AG04450 (cell line): ENCODE measurements at places on chromosomes 1 and 21. TPM values are rescaled to one million over a fixed set of nuclear protein-coding genes. Genes with fewer than 3 reads are reported as not detected.

DNA sequence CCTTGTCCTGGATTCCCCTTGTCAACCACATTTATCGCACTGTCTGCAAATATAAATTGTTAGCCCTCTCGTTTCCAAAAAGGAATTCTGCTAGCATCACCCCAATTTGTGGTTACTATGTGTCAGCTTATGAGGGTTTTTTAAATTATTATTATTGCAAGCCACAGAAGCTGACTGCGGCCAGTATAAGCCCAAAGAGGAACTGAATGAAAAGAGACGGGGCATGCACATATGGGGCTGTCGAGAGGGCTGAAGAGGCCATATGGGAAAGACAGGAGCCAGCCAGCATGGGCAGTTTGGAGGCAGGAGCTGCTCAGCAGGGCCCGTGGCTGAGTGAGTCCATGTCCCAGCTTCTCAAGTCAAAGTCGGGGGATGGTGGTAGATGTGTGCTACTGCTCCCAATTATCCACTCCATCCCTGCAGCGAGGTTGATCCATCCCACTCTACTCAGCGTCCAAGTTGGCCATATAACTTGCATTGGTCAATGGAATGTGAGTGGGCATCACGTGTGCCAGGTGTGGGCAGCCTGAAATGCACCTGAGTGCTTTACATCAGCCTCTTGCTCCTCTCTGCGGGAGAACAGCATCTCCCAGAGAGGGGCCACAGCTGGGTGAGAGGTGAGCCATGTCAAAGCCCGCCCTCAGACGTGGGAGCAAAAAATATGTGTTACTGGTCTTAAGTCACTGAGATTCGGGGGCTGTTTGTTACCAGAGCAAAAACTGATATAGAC is 37.6 kb upstream of the LDLRAP1 start:
- DNase-seq = no peak

- no peak for DNase-seq
Measured at GRCh38 chr1:46822248-46822826, 23.5 kb downstream of the CYP4B1 start.

GRCh38 chr1:78790174-78790573 is 140.5 kb downstream of the IFI44 start:
- no peak for DNase-seq

- no peak for DNase-seq
Measured at GRCh38 chr1:151519667-151520066, 8.5 kb downstream of the CGN start.

DNA sequence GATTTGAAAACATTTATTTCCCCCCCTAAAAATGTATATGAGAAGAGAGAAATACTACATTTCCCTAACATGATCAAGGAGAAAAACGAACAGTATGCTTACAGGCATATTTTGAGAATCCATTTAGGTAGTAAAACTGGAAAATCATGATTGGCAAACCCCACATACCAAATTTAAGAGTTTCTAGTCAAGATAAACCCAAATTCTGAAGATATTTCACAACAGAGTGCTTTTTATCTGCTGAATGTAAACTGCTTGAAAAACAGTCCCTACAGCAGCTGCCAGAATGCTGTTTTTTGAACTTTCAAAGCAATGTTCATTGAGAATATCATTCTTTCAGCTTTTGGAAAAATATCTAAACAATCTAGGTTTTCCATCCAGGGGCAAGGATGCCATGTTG is 31.0 kb downstream of the ASH1L start:
- no peak for DNase-seq

The OR2L2 gene
- not detected in 2 replicates for polyA plus RNA-seq

DNA sequence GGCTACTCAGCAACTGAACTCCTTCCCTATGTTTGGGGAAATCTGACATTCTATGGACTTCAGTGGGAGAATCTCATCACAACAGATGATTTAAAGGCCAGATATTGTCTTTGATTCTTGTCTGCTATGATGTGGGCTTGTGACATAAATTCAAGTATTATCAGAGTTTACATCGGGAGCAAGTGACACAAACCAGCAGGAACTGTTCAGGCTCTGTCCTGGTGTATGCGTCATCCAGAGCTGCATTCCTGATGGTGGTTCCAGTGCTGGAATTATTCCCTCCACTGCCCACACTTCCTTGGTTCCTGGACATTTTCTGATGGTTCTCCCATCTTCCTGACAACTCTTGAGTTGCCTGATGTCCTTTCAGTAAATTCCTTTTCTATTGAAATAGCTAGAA is 10.8 kb upstream of the LSM10 start:
- no peak for DNase-seq

- DNase-seq = no peak
Measured at GRCh38 chr1:206668351-206668750, 16.4 kb upstream of the MAPKAPK2 start.

The PCP4L1 gene
- not detected in 2 replicates for polyA plus RNA-seq

DNA sequence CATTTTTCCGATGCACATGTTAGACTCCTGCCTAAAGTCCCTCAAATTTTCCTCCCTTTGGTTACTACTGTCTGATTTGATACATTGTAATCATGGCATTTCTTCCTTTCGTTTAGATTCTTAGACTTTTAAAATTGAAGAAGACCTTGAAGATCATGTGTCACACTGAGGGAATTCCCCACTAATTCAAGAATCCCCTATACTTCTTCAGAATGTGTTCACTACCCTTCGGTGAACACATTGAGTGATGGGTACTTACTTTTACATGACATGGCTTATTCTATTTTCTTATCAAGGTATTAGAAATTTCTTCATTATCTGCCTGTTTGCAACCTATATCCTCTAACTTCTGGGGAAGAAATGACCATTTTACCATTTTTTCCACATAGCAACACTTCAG is 85.9 kb downstream of the LHX8 start:
- no peak for DNase-seq

GRCh38 chr1:59025898-59026426 is 242.1 kb upstream of the JUN start:
- no peak for DNase-seq

- DNase-seq = no peak
Measured at GRCh38 chr1:219549215-219549614, 63.7 kb downstream of the ZC3H11B start.

- no peak for DNase-seq
Measured at GRCh38 chr1:46547481-46548383, 3.7 kb downstream of the KNCN start.

The TSPAN2 gene
- 2.3 and 4.0 TPM in 2 replicates for polyA plus RNA-seq

DNA sequence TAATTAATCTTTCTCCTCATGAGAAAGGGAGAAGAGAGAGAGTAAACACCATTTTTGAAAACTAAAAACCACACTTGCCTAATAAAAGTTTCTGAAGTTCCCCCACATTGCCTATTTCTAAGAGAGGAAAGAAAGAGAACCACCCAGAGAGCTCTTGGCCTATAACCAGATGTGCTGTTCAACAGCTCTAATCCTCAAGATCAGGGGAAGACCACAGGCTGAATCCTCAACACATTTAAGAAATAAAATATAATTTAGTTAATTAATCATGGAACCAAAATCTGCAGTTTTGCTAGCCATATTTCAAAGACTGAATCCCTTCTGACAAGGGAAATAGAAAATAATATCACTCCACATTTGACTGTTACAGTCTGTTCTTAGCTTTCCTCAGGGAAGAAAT is 11.9 kb downstream of the PRRX1 start:
- no peak for DNase-seq

GRCh38 chr21:45944601-45945000 is 37.0 kb upstream of the COL6A1 start:
- no peak for DNase-seq

- DNase-seq = no peak
Measured at GRCh38 chr1:44640200-44640853, 34.0 kb downstream of the TMEM53 start.

The CACHD1 gene
- polyA plus RNA-seq = 3.5 and 4.4 TPM in 2 replicates

The LINGO4 gene
- polyA plus RNA-seq = not detected in 2 replicates

- no peak for DNase-seq
Measured at GRCh38 chr1:221069178-221069903, 190.1 kb downstream of the HLX start.

DNA sequence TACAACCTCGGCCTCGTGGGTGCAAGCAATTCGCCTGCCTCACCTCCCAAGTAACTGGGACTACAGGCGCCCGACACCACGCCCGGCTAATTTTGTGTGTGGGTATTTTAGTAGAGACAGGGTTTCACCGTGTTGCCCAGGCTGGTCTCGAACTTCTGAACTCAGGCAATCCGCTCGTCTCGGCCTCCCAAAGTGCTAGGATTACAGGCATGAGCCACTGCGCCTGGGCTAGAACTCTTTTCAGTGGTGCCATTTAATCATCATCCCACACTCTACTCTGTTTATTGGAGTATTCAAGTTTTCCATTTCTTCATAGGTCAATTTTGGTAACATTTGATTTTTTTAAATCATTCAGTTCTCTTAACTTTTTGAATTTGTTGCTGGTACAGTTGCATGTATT is 101.3 kb downstream of the DHRS3 start:
- no peak for DNase-seq

The PM20D1 gene
- 0.09 TPM in 1 of 2 replicates, not detected in the other for polyA plus RNA-seq

DNA sequence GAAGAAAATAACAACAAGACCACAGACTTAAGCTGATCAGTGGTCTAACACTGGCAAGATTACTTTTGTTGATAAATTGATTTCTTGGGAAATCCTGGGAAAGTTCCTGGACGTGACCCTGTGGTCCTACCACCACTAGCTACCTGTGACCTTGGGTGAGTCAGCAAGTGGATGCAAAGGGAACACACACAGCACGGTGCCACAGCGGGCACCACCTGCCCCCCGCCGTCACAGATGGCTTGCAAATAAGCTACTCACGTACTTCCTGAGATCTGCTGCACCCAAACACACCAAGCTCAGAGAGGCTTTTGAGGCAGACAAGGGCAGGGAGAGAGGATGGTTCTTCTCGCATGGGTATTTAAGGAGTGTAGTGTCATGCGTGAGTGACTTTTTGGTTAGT is 12.7 kb downstream of the CFAP298 start:
- no peak for DNase-seq

- DNase-seq = no peak
Measured at GRCh38 chr1:78520216-78520615, 29.4 kb downstream of the PTGFR start.

- DNase-seq = no peak
Measured at GRCh38 chr1:41650028-41650880, 165.8 kb upstream of the EDN2 start.

- DNase-seq = no peak
Measured at GRCh38 chr1:151867321-151867720, 13.8 kb upstream of the THEM5 start.

DNA sequence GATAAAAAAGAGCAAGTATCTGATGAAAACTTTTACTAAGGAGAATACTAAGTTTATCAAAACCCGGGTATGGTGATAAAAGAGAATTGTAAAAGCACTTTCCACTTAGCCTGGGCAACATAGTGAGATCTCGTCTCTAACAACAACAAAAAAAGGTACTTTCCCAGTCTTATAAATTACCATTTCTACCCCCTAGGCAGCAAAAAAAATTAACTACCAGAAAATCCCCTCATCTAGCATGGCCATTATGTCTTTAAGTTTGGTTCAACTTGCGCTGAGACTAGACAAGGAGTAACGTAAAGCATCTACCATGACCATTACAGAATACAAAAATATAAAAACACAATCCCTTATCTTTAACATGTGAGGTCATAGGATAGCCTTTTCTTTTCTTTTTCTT is 78.6 kb upstream of the SLFNL1 start:
- no peak for DNase-seq

The DDR2 gene
- 179 and 194 TPM in 2 replicates for polyA plus RNA-seq

GRCh38 chr1:172720339-172720738 is 61.4 kb downstream of the FASLG start:
- no peak for DNase-seq

GRCh38 chr21:42724226-42724920 is 71.0 kb downstream of the PDE9A start:
- peak; percentile 29 for DNase-seq

DNA sequence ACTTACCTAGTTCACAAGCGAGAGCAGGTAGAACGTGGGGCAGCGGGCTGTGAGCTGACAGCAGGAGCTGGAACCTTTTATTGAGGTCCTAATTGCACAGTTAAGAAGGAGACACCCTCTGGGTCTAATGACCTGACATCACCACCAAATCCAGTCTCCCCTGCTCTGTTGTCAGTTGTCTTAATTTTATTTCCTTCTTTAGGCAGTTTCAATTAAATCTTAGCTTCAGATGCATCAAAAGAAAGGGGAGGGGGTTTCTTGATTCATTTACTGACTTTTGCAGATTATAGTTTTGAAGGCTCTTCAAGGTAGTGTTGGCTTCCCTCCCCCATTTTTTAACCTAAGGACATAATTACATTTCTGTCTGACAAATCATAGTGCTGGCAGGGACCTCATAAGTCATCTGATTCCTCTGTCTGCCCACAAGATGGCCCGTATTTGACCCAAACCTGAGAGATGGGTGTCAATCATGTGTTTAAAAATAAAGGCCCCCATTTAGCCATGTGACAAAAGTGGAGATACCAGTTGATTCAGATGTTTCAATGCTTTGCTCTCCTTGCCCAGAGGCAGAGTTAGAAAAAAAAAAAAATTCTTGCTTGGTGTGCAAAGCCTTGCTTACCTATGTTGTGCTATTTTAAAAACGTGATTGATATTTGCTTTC is at the start of gene TCHHL1:
Gene TCHHL1 (minus strand): TSS at position 51 of the 661 bp plus-strand sequence. CDS start 921 bp downstream, outside the sequence.
- DNase-seq = no peak

The ARHGEF10L gene
- polyA plus RNA-seq = 5.7 and 7.8 TPM in 2 replicates

- peak; percentile 86 for DNase-seq
Measured at GRCh38 chr1:203512848-203513584, 19.1 kb downstream of the OPTC start.

The MGST3 gene
- polyA plus RNA-seq = 242 and 252 TPM in 2 replicates

DNA sequence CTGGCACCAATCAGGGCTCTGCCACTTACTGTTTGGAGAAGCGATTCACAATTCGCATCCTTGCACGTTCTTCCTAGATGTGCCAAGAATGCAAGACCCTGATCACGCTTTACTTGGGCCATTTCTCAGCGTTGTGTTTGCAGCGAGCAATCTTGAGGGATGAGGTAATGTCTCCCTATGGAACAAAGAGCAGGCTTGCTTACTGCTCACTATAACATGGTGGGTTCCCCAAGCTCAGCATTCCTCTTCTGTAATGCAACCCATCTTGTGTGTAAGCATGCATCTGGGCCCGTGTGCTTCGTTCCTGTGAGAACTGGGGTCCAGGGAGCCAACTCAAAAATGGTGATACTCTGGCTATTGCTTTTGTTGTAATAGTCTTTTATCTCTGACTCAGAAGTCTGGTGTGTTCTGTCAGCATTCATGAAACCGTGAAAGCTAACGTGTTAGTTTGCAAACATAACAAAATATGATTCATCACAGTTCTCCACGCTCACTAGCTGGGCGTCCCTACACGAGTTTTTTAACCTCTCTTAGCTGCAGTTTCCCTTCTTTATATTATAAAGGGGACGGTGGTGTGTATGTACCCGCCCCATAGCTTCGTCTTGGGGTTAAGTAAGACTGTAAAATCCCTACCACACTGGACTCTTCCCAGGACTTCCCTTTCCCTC is 33.3 kb downstream of the DNTTIP2 start:
- peak; percentile 86 for DNase-seq

- DNase-seq = no peak
Measured at GRCh38 chr1:26542771-26543451, 13.3 kb downstream of the RPS6KA1 start.

GRCh38 chr1:240189386-240189989 is 97.8 kb downstream of the FMN2 start:
- DNase-seq = no peak

The GUCA2B gene
- polyA plus RNA-seq = not detected in 2 replicates

The RBP7 gene
- 0.20 and 0.22 TPM in 2 replicates for polyA plus RNA-seq
